ENCODE measurements at places on chromosomes 6 and 20.

- DNase-seq, result no peak
These were observed 66.8 kb downstream of the LMBRD1 start for GRCh38 chr6:69729870-69730449.

GRCh38 chr20:4956200-4956810 lies 45.0 kb downstream of the SLC23A2 start:
- DNase-seq, result no peak

DNA sequence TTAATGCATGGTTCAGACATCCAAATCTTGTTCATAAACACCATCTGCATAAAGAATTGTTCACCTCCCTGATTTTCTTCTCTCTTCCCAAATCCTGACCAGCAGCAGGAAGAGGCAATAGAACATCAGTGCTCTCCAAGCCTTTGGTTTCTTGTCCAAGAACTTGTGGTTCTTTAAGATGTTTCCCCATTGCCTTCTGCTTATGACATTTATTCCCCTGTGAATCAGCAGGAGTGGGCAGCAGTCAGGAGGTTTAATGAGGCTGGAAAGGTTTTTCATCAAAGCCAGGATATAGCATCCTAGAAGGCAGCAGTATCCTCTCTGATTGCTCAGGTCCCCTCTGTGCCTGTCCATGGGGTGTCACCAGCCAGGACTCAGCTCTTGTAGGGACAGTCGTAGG lies 5.3 kb downstream of the HDDC2 start:
- no peak for DNase-seq

DNA sequence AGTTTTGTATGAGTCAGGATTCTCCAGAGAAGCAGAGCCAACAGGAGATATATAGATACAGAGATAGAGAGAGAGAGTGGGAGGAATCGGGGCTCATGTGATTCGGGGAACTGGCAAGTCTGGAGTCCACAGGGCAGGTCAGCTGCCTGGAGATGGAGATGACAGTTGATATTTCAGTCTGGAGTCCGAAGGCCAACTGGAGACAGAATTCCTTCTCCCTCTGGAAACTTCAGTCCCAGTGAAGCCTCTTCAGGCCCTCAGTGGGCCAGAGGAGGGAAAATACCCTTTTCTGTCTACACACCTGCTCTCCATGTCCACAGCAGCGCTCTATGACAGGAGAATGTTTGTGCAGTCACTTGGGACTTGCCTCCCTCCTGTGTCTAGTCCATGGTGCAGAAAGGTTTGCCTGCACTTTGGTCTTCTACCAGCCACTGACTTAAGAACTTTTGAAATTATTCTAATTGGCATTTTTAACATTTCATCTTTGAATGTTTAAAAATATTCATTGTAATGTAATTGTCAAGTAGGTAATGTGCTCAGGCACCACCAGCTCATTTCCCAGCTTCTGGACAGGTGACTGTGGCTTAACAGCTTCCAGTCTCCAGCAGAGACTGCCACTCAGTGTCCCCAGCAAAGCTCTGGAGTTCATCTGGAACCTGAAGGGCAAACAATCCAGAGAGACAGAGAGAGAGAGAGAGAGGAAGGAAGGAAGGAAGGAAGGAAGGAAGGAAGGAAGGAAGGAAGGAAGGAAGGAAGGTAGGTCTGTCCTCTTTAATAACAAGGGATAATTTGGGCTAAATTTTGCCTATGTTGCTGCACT lies 43.8 kb upstream of the AFDN start:
- DNase-seq, result no peak

DNA sequence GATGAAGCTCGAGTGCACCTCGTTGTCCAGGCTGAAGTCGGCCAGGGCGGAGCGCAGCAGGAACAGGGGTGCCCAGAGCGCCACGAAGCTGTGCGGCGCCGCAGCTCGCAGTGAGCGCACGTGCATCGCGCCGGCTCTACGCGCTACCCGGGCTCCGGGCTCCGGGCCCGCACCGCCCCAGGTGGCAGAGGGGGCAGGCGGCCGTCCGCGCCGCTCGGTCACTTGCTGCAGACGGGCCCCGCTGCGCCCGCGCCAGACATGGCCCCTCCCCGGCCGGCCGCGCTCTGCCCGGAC lies 497 bp downstream of the BMP7 start:
- DNase-seq, result no peak

- no peak for DNase-seq
These were observed 1339.4 kb downstream of the GRIK2 start for GRCh38 chr6:102732898-102733297.

Measured in CD4-positive, alpha-beta T cell treated with Interleukin-17A for 4 hours (primary cell).